ENCODE measurements at places on chromosomes 16 and 17. TPM values are rescaled to one million over a fixed set of nuclear protein-coding genes. Genes with fewer than 3 reads are reported as not detected.
A peak's percentile ranks its signal among the peaks of the same experiment; 100 is the strongest.

Gene KIF18B
- total RNA-seq, result 2.3 TPM

- DNase-seq, result peak; percentile 9
These were observed 74.4 kb upstream of the TANC2 start for GRCh38 chr17:62891659-62892058.

Gene GAS2L2
- total RNA-seq, result under 0.01 TPM

Gene STAC2
- not detected for total RNA-seq

GRCh38 chr17:980406-981291 is 1.1 kb upstream of the NXN start:
- peak; percentile 84 for DNase-seq

- no peak for DNase-seq
These were observed 72.6 kb downstream of the VAT1L start for GRCh38 chr16:77860953-77861352.

Gene HNF1B
- not detected for total RNA-seq

DNA sequence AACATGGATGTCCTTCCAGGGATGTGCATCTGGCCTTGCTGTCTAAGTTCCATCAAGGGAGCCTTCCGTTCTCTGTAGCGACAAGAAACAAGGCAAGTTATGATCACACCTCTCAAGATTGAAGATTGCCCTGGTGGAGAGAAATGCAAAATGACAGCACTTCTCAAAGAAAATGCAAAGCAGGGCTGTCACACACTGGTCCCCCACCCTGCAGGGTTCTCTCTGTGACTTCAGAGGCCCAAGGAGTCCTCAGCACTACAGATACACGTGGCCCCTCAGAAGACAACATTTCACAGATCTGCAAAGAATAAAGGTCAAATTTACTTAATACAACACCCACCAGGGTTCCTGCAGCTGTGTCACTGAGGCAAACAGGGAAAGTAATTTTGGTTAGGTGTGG is 60.7 kb upstream of the TEX2 start:
- DNase-seq, result no peak

DNA sequence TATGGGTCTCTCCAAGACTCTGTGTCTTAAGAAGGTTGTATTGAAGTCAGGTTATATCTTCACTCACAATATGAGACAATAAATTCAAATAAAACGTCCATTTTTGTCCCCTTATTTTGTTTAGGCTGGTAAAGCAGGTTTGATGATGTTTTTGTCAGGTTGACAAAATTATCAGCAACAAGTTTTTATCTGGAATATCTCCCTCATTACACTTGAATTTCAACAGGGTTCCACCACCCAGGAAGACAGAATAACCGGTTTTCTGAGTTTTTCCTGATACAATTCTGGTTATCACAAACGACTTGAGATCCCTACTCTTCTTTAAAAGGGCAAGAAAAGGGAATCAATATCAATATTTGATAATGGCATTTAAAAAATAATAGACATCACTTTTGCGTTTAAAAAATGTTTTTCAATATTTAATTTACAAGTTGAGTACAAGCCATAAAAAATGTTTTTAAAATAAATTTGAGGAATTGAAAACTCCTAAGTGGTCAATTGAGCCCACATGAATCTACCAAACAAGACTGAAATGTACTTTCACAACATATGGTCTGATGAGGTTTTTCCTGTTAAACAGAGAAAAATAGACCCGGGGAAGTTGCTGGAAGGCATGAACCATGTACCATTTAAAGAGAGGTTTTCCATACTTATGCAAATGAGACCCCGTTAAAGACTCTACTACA is 1.4 kb upstream of the ATP6V0A1 start:
- DNase-seq, result peak; percentile 26

DNA sequence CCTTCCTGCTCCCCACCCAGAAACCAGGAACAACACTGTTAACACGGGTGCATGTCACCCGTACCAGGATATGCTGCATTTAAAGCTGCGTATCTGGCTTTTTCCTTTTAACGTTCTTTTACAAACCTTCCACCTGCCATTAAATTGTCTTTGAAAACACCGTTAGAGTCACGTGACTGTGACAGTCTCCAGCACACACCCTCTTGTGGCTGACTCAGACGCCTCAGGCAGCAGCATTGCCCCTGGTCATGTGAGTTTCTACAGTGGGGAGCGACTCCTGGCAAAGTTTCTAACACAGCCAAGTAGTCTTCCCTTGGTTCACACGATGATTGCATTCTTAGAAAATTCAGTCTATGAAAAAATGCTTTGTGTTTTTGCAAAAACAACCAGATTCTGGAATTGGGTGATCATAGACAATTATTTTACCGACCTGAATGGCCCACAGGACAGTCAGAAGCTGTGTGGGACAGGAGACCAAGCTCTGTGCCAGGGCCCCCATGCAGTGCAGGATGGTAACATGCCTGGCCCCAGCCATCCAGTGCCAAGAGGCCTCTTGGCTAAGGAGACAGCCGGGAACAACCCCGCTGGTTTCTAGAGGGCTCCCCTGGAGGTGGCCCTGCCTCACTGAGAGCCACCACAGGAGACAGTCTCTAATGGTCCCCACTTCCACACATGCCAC is 199.1 kb downstream of the KATNIP start:
- DNase-seq, result peak; percentile 79

GRCh38 chr16:75457485-75458021 is 6.9 kb downstream of the TMEM170A start:
- no peak for DNase-seq

DNA sequence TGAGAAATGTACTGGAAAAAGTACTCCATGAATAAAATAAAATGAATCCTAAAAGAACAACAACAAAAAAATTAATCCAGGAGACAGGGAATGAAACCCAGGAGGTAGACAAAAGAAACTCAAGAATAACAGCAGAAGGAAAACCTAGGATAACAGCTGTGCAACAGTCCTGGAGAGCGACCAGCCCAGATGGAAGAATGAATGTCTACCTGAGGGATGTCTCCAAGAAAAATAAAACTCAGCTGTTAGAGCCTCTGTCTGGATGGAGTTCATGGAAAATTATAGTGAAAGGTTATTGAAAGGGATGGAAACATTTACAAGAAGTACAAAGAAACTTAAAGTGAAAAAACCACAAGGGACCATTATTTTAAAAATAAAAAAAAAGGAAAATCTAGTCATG is 135.8 kb upstream of the CA10 start:
- DNase-seq, result no peak

DNA sequence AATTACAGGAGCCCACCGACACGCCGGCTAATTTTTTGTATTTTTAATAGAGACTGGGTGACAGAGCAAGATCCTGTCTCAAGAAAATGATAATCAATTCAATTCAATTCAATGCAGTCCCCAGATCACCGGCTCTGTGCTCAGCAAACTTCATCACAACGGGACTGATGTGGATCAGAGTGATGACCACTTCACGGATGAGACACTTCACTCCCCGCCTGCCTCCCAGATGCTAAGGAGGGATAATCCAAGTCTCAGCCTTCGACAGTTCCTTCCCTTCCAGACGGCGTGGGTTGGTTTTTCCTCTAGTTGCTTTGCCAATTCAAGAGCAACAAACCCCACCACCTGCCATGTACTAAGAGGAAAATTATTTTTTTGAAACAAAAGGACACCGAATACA is 93.8 kb downstream of the ZDHHC7 start:
- DNase-seq, result no peak

DNA sequence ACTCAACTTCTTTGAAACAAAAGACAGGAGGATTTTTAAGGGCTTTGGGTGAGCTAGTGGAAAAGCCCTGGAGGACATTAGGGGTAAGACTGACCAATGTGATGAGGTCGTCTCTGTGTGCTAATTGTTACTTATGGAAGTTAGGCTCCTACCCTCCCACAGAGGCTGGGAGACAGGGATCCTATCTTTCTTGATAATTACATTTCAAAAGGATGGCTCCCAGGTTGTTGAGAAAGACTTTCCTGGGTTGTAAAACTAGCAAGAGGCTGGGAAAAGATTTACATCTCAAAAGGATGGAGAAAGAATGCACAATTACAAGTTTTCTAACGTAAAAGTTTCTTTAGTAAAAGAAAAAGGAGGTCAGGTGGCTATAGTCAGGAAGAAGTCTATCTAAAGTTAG is 605.8 kb upstream of the GOT2 start:
- DNase-seq, result no peak

DNA sequence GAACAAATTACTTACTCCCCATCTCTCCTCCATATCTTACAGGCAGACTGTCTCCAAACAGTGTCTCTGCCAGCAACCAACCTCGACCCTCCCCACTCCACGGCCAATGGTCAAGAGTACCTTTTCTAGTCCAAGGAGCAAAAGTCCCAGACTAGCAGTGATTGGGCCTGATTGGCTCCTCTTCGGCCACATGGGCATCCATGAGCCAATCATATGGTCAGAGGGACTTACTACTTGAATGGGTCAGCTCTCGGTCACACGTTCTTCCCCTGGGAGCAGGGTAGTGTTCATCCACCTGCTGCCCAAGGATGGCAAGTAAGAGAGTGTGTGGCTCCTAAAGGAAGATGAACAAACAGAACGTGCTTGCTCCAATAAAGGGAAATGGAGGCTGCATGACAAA is 84.6 kb downstream of the C16orf78 start:
- no peak for DNase-seq

DNA sequence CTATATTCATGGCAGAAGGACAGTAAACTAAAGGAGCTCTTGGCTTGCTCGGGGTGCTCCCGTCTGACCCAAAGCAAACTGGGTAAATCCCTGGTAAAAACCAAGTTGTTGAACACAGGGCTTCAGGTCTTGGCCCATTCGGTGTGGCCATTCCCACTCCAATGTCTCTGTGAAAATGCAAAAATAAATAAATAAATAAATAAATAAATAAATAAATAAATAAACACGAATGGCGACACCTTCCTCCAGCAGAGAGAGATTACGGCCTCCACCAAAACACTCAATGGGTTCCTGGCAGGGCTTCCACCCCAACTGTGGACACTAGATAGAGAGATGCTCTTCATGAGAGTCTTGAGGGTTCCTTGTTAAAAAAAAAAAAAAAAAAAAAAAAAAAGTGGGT is 325.3 kb downstream of the SOX9 start:
- DNase-seq, result no peak

- DNase-seq, result no peak
These were observed 782.9 kb upstream of the SOX9 start for GRCh38 chr17:71337938-71338337.

DNA sequence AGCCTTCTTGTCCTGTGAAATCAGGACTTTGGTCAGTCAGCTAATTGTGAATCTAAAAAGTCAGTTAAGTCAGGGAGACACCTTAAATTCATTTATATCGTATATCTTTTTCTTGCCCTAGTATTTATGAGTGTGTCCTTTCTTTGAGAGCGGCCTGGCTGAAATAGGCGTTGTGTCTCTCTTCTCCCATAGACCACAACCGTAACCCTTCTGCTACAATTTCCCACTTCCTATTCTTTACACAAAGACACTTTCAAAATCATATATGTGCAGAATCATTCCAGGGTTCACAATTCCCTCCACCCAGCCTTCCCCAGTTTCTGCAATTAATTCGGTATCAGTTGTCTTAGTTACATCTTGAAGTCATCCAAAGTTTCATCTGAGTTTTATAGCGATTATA is 14.0 kb upstream of the COTL1 start:
- DNase-seq, result no peak

Gene TNFRSF13B
- not detected for total RNA-seq

GRCh38 chr17:79007504-79008381 is 1.8 kb downstream of the CANT1 start:
- DNase-seq, result no peak

DNA sequence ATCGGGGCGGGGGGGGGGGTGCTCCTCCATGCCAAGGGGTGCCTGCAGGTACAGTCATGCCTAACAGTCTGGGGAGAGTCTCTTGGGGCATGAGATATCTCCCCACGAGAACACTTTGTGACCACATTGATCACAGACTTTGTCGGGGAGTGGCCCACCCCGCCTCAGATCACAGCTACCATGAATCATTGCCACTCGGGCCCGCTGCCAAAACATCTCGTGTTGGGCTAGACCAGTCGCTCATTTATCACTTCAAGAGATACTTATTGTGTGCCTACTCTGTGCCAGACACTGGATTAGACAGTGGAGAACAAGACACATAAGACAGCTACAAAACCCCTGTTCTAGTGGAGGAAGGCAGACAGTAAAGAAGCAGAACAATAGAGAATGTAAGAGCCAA is 72.6 kb downstream of the CLEC16A start:
- peak; percentile 72 for DNase-seq

Gene TBC1D3K
- not detected for total RNA-seq

DNA sequence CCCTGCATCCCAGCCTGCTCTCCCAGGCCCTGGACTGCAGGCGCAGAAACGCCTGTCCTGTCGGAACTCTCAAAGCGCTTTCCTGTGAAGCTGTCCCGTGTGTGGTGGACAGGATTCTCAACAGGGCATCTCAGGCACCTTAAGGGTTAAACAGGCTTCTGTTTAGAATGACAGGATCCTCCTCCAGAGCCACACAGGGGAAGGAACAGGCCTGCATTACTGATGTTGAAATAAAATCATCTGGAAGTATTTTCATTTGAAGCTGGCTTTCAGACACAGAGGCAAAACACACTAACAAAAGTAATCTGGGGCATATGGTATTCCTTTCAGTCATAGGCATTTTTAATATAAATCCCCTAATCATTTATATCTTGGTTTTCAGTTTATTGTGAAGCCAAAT is 7.4 kb downstream of the HS3ST3A1 start:
- DNase-seq, result no peak

Gene BCO1
- under 0.01 TPM for total RNA-seq

GRCh38 chr17:20234276-20234675 is 225.1 kb downstream of the SPECC1 start:
- no peak for DNase-seq

GRCh38 chr16:30893417-30893743 is 497 bp downstream of the BCL7C start:
- no peak for DNase-seq
